ENCODE measurements at places on chromosomes 6 and 20.

DNA sequence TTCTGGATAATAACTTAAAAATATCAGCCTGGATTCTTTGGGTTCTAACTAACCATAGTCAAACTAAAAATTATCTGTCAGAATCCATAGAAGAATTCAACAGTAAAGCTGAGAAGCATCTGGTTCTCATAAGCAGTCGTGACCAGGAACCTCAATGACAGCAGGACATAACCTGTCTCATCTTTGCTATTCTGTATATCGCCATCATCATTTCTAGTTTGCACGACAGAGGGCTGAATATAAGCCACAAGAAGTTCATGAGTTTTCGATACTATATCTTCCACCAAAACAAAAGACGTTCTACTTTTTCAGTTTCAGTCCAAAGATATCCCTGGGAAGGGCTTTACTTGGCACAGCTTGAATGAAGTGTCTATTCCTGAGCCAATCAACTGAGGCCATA, 42.7 kb downstream of the RFPL4B start:
- no peak for DNase-seq

DNA sequence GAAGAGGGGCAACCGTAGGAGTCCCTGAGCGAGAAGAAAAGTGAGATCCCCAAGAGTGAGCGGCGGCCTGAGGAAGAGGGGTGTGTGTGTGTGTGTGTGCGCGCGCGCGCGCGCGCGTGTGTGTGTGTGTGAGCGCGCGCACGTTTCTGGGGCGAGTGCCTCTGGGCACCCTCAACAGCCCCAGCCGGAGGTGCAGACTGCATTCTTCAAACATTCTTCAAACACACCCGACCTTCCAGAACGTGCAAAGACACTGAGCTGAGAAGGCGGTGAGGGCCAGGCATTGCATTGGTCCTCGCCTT, 76.2 kb upstream of the FOXP4 start:
- DNase-seq, result peak; percentile 41

DNA sequence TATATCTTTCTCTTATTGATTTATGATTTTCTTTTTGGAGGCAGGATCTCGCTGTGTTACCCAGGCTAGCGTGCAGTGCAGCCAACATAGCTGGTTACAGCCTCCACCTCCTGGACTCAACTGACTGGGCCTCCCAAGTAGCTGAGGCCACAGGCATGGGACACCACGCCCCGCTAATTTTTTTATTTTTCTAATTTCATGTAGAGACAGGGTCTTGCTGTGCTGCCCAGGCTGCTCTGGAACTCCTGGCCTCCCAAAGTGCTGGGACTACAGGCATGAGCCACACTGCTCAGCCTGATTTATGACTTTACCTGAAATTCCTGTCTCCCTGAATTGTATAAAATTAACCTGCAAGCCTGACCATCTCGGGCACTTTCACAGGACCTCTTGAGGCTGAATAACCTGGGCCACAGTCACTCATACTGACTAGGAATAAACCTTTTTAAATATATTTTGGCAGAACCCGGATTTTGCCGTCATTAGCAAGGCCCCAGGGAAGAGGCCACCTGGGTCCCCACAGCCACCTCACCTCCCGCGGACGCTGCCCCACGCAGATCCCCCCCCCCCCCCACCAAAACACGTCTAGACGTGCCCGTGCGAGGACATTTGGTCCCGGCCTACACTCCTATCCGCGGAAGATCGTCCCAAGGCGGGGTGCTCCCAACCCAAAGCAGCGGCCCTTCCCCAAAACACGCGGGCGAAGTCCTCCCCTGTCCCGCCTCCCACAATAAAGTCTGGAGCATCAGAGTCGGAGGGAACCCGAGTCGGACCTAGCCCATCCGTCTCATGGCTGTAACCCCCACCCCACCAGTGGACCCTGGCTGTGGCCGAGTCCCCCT, 902 bp downstream of the ZNF337 start:
- DNase-seq, result peak; percentile 40

GRCh38 chr6:66930559-66931290, 1223.7 kb upstream of the EYS start:
- DNase-seq, result peak; percentile 11

DNA sequence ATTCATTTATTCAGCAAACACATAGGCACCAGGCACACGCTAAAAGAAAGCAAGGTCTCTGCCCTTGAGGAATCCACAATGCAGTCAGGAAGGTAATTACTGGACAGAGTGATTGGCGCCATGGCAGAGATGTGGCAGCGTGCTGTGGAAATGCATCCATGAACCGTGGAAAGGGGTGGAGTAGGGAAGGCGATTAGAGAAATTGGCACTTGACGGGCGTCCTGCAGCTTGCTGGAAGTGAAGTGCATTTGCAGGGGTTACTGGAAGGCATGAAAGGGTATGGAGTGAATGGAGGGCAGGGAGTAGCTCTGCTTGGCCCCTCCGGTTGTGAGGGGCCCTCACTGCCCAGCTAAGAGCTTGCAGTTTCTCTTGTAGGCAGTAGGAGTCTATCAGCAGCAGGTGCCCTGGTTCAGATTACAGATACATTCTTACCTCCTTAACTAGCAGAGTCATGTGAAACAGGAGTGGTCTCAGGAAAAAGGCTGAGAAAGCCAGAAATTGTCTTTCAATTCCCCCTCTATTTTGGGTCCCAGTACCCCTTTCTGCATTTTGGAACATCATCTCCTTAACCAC, 122.5 kb upstream of the TIAM2 start:
- no peak for DNase-seq

DNA sequence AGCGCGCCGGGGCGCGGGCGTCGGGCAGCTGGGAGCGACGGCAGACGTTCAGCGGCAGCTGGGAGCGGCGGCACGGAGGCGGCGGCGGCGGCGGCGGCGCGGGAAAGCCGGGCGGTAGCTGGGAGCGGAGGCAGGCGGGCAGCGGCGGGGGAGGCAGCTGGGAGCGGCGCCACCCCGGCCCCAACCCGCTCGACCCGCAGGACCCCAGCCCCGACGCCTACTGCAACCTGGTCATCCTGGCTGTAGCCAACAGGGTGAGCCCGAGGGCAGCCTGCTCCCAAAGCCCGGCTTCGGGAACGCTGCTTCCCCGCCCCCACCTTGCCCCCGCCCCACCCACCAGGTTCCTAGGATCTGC, 8.9 kb downstream of the CCM2L start:
- DNase-seq, result no peak

DNA sequence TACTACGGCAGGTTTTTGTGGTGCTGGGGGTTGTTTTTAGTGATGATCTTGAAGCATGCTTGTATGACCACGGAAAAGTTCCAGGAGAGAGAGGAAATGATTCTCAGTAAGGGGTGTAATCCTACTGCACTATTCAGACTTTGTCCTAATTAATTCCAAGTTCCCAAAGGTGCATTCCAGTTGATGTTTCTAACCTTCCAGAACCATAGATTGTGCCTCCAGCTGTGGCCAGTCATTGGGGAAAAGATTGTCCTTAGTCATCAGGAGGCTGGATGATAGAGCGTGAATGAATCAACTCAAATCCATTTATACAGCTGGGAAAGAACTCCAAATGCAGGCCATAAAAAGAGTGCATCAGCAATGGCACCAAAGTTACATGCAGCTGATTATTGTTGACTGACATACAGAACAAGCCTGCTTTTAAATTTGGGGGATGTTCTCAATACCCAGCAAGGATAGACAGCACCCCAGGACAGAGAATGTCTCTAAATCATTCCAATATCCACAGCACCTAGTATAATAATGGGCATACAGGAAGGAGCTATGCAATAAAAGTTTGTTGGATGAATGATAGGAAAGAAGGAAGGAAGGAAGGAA, 27.8 kb upstream of the PKHD1 start:
- no peak for DNase-seq

DNA sequence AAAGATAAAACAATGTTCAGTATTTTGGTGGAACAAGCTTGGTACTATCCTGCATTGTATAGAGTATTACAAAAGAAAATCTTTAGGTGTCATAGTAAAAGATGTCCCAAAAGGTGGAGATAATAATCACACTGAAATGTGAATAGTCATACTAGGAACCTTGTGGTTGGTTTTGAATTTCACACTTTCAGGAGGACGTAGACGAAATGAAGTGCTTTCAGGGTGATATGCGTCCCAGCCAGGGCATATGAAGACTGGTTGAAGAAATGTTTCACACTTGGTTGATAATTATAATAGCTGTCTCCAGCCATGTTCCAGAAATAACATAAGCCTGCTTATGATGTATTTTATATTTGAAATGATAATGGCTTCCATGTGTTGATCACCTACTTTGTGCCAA, 60.4 kb downstream of the SCAND1 start:
- no peak for DNase-seq

DNA sequence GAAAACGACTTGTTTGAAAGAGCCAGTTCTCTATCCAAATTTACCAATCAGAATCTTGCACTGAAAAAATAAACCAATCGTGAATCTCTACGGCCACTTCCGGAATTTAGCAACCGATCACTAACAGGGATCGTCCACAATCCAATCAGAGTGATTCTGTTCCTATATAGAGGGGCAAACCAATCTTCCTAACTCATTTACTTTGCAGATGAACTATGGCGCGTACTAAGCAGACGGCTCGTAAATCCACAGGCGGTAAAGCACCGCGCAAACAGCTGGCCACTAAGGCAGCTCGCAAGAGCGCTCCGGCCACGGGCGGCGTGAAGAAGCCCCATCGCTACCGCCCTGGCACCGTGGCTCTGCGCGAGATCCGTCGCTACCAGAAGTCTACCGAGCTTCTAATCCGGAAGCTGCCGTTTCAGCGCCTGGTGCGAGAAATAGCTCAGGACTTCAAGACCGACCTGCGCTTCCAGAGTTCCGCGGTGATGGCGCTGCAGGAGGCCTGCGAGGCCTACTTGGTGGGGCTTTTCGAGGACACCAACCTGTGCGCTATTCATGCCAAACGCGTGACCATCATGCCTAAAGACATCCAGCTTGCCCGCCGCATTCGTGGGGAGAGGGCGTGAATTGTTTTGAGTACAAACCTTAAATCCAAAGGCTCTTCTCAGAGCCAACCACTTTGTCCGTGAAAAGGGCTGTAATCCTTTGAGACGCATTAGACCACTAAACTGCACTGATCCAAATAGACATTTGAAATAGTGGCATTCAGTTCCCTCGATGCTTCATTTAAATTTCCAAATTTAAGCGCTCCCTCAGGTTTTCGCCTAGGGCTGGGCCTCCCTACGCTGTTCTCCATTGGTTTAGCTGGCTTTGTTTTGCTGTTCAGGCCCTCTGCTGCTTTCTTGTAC, 138.0 kb downstream of the HFE start:
- DNase-seq, result peak; percentile 81

GRCh38 chr6:128519132-128519930, 1.1 kb downstream of the PTPRK start:
- peak; percentile 44 for DNase-seq

DNA sequence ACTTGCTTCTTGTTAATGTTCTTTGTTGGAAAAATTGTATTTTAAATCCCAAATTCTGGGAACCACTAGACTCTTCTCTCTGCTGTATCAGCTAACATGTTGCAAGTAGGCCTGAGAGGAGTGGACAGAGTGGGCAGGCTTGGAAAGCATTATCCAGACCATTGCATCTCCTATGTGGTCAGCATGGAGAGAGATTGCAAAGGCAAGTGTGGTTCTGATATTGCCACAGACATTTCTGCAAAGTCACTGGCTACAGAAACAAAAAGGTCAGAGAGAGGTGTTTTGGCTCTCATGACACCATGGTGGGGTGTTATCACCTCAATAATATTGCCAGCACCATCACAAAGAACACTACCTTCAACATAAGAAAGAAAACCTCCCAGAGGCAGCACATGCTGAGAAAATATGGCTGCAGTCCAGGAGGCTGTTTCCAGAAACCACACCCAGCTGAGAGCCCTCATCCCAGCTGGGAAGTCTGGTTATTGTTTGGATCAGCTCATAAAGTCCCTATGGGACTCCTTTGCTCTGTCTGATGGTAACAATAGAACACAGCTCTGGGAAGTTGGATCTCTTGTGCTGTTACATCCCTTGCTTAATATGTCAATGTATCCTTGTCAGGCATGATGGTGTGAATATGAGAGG, 78.2 kb upstream of the TBX18 start:
- DNase-seq, result peak; percentile 36

DNA sequence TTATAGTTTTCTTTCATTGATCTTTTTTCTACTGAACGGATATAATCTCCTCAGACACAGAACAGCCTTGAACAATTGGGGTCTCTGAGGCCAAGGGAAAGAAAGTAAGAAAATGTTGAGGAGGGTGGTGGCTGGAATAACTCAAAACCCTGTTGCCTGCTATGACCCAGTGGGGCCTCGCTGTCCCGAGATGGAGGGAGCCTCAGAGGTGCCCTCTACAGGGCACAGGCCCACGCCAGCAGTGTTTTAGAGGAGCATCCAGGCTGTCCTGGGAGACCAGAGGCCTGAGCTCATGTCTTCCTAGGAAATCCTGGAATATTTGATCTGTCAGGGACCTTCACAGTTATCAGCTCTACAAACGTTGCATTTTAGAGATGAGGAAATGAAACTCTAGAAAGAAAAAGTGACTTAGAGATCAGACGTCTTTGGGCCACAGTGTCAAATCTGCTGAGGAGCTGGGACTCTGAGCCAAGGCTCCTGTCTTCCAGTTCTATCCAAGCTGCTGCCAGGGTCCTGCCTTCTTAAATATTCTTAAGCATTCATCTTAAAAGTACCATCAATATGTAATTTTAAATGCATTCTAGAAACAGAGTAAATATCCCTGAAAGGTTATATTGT, 26.3 kb downstream of the ALDH5A1 start:
- DNase-seq, result peak; percentile 67

Data from GM03348 (cell line).